Glutamatergic neuron (in vitro differentiated cells): ENCODE measurements at places on chromosomes 2 and 18. TPM values are rescaled to one million over a fixed set of nuclear protein-coding genes. Genes with fewer than 3 reads are reported as not detected.

Gene ANKRD30B
- not detected for total RNA-seq

DNA sequence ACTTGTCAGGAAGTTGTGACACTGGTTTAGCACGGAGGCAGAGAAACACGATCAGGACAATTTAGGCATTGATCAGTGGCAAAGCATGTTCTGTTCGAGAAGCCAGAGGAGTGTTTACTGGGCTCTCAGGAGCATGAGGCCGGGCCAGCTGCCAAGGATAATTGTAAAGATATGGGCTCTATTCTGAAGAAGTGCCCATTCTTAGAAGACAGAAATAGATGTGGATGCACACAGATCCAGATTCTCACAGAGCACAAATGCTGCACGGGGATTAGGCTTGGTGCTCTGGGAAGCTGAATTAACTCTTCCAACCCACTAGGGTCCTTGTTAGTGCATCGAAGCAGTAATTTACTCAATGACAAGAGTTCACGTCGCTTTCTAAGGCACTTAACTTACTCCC, 16.2 kb downstream of the AFF3 start:
- DNase-seq: no peak

Gene TTC31
- total RNA-seq: 23.8 TPM

GRCh38 chr2:230512955-230513748, 97.2 kb downstream of the SP100 start:
- DNase-seq: no peak

GRCh38 chr18:32439802-32440201, 30.9 kb downstream of the GAREM1 start:
- DNase-seq: no peak

DNA sequence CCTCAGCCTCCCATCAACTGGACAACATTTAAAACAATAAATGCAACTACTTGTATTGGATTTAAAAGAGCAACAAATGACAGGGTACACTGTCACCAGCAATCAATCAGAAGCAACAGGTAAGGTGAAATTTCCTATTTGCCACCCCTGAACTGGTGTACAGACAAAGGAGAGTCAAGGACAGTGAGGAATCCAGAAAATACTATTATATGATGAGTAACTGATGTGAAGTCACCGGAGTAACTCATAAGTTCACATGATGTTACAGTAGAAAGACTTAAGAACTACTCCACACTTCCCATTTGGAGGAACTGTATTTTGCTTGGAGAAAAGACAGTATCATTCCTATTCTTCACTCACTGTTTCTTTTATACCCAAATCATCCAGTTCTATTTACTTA, 4.1 kb upstream of the STAT1 start:
- DNase-seq: no peak

DNA sequence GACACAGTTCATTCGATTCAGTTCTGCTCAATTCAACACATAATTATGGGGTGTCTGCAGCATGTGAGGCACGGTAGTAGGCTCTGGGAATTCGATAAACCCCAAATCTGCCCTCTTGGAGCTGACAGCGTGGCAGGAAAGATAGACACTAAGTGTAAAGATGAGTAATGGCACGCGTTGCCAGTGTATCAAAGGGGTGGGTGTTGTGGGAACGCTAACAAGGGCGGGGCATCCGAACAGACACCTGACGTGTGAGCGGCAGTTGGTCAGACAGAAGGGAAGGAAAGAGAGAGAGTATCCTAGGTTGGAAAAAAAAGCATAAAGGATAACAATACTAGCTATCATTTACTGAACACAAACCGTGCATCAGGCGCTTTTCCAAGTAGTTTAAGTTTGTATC, 125.7 kb upstream of the HAAO start:
- no peak for DNase-seq

DNA sequence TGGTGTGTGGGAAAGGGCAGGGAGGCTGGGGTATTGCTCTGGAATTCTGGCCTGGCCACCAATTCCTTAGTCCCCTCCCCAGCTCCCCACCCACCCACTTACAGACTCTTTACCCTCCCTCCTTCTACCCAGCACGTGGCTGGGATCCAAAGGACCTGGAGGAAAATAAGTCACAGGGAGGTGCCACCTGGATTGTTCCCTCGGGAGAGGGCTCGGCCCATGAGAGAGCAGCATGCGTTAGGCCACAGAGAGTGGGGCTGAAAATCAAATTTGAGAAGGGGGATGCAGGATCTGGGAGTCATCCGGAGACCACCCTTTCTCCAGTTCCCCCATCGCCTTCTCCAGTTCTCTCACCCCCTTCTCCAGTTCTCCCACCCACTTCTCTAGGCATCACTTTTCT, 3.0 kb downstream of the ASPRV1 start:
- DNase-seq: no peak

Gene CRACDL
- total RNA-seq: 2.1 TPM

DNA sequence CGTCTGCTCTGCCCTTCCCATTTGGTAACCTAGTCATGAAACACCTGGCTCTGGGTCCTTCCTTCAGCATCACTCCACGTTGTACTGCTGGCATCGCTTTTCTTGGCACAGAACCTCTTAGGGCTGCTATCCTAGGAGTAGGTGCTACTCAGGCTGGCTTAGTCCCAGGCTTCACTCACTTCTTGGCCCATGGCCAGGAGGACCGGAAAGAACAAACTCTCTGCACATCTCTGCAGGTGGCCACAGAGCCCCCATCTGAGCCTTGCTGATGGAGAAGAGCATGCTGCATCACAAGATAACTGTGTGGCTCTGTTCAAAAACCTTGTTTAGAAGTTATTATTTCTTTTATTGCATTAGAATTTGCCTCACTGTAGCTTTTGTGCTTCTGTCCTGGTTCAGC, 447.2 kb upstream of the TNP1 start:
- no peak for DNase-seq

DNA sequence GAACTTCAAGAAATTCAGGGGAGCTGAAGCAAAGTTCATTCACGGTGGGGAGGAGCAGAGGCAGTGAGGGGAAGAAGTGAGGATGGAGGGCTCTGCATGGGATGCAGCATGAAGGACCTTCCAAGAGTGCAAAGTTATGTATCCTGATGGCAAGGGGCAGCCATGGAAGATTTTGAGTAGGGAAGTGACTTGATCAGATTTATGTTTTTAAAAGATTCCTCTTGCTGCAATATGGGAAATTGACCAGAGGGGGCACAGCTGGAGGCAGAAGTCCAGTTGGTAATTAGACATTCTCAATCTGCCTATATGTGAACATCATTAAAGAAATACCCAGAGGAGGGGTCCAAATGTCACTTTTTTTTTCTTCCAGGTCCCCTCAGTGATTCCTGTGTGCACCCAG, 21.5 kb upstream of the ANXA4 start:
- no peak for DNase-seq

DNA sequence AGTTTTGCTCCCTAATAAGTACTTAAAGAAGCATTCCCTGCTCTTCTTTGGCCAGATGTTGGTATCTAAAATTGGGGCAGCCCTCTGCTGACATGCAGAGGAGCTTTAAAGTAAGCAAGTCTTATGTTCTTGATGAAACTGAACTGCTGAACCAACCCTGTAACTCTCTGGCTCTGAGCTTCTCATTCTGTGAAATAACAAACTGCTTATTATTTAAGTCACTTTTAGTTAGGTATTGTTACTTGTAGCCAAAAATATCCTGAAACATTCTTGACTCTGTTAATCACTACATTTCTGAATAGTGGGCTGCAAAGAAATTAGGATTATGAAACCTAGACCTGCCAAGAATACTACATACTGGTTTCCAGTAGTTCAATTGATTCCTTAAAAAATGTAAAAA, 15.5 kb downstream of the PPP3R1 start:
- no peak for DNase-seq

Gene PROKR1
- 0.83 TPM for total RNA-seq

Gene DNAJC5G
- total RNA-seq: not detected

GRCh38 chr18:8996771-8997432, 105.6 kb upstream of the NDUFV2 start:
- DNase-seq: no peak

GRCh38 chr2:182715892-182716649, at the start of gene DNAJC10:
Gene DNAJC10 (plus strand): TSS chr2:182716257. CDS start chr2:182718087, 1,830 bp downstream.
- DNase-seq: peak; percentile 90

Gene IMPA2
- total RNA-seq: 103 TPM

- DNase-seq: no peak
These were observed 966 bp downstream of the ADCY3 start for GRCh38 chr2:24919037-24919505.

GRCh38 chr2:135585586-135585985, 54.3 kb downstream of the R3HDM1 start:
- no peak for DNase-seq

GRCh38 chr2:24831221-24832072, 38.2 kb downstream of the CENPO start:
- DNase-seq: no peak

- DNase-seq: no peak
These were observed 13.3 kb downstream of the UBE2F start for GRCh38 chr2:237980087-237980486.

Gene MAP2
- 177 TPM for total RNA-seq

GRCh38 chr18:79622004-79622403, 57.6 kb upstream of the CTDP1 start:
- DNase-seq: no peak

Gene RAB6C
- 0.25 TPM for total RNA-seq

DNA sequence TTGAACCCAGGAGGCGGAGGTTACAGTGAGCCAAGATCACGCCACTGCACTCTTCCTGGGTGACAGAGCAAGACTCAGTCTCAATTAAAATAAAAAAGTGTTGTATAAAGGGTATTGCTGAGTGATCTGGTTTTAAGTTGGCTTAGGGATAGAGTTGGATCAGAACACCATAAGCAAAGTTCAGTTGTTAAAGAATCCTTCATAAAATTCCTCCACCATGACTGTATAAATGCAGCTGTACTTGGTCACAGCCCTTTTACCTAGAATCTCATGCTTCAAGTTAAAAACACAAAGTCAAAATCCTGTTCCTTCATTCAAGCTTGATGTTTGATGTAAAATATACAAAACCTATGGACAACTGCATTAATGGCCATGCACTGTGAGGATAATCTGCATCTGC, 33.4 kb upstream of the PNO1 start:
- no peak for DNase-seq

DNA sequence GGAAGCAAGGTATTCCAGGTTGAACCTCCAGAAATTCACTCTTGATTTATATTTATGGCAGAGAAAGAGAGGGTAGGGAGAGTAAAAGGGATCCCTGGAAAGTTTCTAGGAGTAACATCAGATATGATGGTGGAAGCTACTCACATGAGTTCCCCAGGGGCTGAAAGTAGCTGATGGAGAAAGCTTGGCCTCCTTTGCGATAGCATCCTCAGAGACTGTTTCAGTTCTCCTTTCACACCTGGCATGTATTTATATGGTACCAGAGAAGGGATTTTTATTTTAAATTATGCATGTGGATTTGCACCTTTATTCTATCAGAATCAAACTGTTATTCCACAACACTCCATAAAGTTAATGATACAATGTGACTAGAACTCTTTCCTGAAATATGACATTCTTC, 126.3 kb upstream of the OSR1 start:
- DNase-seq: no peak

DNA sequence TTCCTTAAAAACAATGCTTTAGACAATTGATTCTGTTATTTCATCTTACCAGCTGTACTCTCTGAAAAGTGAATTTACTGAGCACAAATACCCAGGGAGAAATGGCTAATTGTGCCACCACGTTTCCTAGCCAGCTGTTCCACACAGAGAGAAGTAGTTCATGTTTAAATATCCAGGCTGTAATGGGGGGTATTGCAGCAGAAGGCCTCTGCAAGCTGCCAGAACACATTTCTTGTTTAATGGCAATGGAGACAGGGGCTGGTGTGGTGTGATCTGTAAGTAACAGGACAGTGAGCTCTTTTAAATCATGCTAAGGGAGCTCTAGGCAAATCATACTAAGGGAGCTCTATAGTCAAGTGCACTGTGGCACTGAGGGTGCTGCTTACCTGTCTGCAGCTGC, 809.2 kb downstream of the CNTNAP5 start:
- no peak for DNase-seq

GRCh38 chr2:215366440-215367032, 54.7 kb downstream of the ATIC start:
- DNase-seq: no peak

- DNase-seq: no peak
These were observed 12.5 kb downstream of the BABAM2 start for GRCh38 chr2:27903018-27903417.

Gene ATP8B1
- 0.07 TPM for total RNA-seq

Gene SULT1C4
- 1.6 TPM for total RNA-seq

DNA sequence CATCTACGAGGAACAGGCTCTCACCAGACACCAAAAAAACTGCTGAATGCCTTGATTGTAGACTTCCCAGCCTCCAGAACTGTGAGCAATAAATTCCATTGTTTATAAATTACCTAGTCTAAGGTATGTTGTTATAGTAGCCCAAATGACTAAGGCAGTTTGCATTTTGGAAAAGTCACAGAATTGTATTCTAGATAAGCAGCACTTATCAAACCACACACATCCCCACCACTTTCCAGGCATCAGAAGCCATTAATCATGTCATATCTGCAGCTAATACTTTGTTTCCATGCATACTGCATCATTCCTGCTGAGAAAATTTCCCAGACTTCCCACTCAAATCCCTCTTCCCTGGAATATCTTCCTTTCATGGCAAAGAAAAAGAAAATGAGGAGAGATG, 187.2 kb downstream of the INO80D start:
- DNase-seq: no peak

DNA sequence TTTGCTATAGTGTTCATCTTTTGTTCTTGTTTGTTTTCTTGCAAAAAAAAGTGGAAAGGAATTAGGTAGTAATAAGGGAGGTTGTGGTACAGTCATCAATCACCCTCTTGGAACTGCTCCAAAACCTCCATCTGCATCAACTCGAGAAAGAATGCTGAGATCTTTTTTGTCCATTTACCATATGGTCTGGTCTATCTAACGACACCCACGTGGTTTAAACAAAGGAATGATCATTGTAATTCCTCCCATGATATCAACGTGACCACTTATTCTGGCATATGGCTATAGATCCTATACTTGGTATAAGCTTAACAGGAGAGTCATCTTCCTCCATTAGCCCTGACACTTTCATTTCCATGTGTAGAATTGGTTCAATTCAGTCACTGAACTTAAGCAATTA, 1025.3 kb upstream of the NXPH2 start:
- DNase-seq: no peak

Gene POTEI
- 1.4 TPM for total RNA-seq

DNA sequence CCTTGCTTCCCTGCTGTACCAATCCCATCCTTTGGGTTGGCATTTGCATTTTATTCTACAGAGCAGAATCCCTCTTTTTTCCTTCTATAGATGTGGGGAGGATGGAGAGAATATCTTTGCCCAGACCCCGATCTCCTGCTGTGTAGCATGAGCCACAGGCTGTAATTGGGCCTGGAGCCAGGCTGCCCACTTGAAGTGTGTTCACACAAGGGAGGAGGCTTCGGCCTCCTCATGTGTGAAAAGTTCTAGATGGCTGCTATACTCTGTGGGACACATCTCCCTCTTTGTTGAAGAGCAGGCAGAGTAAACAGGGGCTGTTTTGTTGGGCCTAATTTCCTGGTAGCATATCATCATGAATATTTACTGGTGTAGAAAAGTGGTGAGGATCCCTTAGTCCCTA, 126.3 kb downstream of the XRCC5 start:
- DNase-seq: no peak

DNA sequence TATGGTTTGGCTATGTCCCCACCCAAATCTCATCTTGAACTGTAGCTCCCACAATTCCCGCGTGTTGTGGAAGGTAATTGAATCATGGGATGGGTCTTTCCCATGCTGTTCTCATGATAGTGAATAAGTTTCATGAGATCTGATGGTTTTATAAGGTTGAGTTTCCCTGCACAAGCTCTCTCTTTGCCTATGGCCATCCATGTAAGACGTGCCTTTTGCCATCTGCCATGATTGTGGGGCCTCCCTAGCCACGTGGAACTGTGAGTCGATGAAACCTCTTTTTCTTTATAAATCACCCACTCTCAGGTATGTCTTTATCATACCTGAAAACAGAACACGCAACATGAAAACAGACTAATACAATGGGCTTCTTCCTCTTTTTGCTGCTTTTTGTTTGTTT, 11.2 kb upstream of the C1D start:
- DNase-seq: no peak
